ENCODE measurements at places on chromosomes 2 and 18.

DNA sequence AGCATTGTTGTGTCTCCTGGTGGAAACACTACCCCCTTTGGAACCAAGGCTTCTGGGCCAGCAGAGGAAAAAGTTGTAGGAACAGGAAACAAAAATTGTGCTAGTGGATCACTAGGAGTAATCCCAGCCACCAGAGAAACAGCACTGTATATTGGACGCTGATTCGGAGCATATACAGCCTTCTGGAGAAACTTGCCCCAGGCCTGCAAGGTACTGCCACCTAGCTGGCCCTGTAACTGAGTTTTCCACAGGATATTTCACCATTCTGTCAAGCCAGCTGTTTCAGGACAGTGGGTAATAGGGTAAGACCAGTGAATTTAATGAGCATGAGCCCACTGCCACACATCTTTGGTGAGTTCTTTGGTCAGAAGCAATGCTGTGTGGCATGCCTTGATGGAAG is 25.1 kb upstream of the EMILIN2 start:
- DNase-seq, result no peak

DNA sequence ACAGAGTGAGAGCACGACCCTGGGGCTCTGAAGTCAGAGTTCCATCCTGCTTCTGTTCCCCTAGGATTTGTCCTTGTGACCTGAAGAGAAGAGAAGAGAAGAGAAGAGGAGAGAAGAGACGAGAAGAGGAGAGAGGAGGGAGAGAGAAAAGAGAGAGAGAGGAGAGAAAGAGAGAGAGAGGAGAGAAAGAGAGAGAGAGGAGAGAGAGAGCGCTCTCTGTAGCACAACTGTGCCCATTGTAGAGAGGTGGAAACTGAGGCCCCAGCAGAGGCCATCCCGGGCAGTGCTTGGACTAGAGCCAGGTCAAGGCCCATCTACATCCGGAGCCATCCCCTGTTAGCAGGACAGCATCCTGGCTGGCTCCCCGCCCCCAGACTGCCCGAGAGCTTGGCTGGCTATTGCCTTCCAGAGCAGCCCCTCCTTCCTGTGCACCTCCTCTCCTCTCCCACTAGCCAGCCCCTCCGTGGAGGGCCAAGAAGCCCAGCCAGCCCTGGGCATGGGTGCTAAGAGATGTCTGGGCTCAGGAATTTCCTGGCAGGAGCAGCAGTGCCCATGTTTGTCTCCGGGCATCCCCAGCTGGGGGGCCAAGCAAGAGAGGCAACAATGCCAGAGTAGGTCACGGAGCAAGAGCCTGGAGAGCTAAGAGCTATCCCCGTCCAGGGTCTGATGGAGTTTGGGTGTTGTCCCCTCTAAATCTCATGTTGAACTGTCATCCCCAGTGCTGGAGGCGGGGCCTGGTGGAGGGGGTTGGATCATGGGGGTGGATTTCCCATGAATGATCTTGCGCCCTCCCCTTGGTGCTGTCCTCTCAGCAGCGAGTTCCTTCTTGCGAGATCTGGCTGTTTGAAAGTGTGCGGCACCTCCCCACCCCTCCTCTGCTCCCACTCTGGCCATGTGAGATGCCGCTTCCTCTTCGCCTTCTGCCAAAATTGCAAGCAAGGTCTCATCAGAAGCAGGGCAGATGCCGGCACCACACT is 18.2 kb upstream of the GPR55 start:
- peak; percentile 95 for DNase-seq

- DNase-seq, result no peak
Observed at GRCh38 chr2:23924589-23925359, 2.1 kb downstream of the ATAD2B start.

GRCh38 chr2:159275111-159275510 is 11.4 kb downstream of the WDSUB1 start:
- DNase-seq, result no peak

DNA sequence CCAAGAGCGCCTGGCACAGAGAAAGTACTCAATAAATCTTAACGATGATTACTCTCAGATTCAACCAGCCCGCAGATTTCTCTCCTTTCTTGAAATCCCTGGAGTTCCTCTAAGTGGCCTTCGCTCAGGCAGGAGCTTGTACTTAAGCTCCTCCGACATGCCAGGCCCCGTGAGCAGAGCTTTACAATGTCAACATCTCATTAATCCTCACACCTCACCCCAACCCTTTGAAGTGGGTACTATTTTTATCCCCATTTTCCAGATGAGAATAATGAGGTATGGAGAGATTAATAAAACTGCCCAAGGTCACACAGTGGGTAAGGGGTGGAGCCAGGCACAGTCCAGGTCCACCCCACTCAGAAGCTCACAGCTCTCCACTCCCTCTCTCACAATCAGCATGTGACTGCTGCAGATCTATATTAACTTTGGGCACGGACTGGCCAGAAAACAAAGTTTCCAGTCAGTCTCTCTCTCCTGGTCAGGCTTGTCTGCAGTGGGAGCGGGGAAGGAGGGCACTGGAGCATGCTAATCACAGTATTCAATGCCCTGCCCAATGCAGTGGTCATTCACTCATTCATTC is 18.0 kb downstream of the DNMT3A start:
- DNase-seq, result no peak

- peak; percentile 80 for DNase-seq
Observed at GRCh38 chr2:118122594-118123281, 34.5 kb downstream of the INSIG2 start.

- no peak for DNase-seq
Observed at GRCh38 chr2:83168377-83168776, 1290.7 kb downstream of the SUCLG1 start.

DNA sequence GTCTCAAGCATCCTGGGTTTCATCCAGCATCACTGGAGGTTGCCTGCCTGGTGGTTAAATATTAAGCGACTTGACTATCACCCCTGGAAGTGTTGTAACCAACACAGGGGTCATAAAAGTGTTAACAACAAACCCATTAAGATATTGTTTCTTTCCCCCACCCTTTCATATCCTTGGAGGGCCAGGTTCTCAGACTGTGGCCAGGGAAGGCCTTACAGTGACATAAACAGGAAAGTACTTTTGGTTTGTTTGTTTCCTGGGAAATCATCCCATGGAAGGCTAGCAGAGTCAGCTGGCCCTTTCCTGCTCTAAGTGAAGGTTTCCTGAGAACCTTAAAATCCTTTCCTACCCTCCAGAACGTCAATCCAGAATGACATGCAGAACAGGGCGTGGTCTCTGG is 160.9 kb downstream of the CLIP4 start:
- no peak for DNase-seq

DNA sequence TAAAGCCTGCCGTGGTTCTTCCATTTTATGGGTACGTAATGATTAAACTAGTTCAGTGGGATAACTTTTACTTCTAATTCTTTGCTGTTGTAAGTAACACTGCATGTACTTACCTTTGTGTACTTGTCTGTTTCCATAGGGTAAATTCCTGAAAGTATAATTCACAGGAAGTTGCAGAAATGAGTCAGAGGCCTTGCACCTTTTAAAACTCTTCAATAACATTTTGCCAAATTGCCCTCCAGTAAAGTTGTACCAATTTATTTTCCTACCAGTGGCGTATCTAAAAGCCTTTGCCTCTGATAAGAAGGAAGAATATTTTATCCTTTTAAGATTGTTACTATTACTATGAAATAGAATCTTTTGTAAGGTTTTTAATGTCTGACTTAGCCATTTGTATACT is 65.1 kb downstream of the CAB39 start:
- DNase-seq, result no peak

- DNase-seq, result no peak
Observed at GRCh38 chr18:27004056-27004829, 138.7 kb upstream of the AQP4 start.

- DNase-seq, result no peak
Observed at GRCh38 chr2:15042801-15043217, 410.3 kb downstream of the LRATD1 start.

GRCh38 chr18:11046140-11046539 is 103.2 kb downstream of the PIEZO2 start:
- no peak for DNase-seq

GRCh38 chr2:105378276-105378840 is 20.5 kb downstream of the FHL2 start:
- DNase-seq, result no peak

GRCh38 chr2:57821088-57821487 is 225.5 kb upstream of the VRK2 start:
- no peak for DNase-seq

DNA sequence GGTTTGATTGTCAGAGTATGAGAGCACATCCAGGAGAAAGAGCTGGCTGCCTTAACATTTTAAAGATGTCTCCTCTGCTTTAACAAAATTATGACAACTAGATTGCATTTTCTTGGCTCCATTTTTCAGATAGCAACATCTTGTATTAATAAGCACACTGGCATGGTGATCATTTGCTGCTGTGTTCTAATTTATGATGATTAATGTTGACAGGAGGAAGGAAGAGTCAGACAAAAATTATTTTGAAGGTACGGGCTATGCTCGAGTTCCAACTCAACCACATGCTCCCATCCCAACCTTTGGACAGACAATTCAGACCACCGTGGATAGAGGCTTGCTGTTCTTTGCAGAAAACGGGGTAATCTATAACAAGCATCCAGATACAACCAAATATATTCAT is 98.2 kb upstream of the TTC39C start:
- no peak for DNase-seq

DNA sequence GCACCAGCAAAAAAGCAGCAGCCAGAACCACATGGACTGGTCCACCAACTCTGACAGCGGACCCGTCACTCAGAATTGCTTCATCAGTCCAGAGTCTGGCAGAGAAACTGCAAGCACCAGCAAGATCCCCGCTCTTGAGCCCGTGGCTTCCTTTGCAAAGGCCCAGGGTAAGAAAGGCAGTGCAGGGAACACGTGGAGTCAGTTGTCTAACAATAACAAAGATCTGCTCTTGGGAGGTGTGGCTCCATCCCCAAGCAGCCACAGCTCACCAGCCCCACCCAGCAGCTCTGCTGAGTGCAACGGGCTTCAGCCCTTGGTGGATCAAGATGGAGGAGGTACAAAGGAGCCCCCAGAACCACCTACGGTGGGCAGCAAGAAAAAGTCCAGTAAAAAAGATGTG is 269.3 kb downstream of the SETBP1 start:
- no peak for DNase-seq

GRCh38 chr2:232374356-232374755 is 4.2 kb upstream of the ALPP start:
- no peak for DNase-seq

GRCh38 chr2:48174503-48174902 is 268.2 kb upstream of the FBXO11 start:
- DNase-seq, result peak; percentile 76

- no peak for DNase-seq
Observed at GRCh38 chr2:28678944-28679343, 72.7 kb upstream of the PPP1CB start.

DNA sequence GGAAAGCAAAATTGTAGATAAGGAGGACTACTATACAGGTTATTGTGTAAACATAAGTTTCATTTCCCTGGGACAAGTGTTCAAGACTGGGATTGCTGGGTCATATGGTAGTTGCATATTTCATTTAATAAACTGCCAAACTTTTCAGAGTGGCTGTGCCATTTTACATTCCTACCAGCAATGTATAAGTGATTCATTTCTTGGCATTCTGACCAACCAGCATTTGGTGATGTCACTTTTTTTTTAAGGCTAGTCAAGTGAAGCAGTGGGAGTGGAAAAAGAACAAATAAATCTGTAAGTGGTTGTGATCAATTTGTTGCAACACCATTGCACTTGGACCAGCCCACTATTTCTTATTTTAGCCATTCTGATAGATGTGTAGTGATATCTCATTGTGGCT is 5.2 kb upstream of the CHCHD5 start:
- peak; percentile 22 for DNase-seq

DNA sequence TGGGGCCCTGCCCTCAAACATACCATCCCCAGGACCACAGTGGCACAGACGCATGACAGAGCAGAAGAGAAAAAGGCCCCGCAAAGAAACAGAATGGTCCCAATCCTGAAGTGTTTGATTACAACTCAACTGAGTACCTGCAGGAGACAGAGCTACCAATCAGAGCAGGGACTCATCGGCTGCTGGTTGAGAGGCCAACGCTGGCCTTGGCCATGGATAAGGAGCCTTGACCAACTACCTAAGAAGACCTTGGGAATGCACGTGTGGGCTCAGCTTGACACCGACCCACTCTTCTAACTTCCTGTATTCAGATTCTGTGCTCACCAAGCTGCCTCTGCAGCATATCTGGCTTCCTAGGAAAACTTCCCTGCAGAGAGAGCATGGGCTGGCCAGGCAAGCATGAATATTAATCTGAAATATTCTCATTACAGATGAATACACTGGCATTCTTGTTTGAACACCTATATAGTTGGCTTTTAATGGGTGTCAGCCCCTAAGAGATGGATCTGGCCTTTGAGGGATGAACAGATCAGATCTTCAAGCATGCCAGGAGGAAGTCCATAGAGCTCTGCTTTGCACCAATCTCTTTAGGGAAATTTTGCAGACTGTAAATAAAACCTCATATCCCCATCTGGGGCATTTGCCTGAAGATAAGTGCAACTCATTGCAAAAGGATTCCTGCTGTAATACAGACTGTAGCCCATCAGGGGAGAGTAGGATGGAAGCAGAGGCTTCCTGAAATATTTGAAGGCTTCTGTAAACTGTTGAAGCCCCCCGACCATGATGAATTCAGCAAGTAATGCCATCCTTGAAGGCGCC is 135.4 kb downstream of the BCL2 start:
- DNase-seq, result peak; percentile 25

- no peak for DNase-seq
Observed at GRCh38 chr2:46988733-46989481, 73.3 kb upstream of the MCFD2 start.

GRCh38 chr2:159573846-159574606 is 42.3 kb downstream of the BAZ2B start:
- DNase-seq, result peak; percentile 89

DNA sequence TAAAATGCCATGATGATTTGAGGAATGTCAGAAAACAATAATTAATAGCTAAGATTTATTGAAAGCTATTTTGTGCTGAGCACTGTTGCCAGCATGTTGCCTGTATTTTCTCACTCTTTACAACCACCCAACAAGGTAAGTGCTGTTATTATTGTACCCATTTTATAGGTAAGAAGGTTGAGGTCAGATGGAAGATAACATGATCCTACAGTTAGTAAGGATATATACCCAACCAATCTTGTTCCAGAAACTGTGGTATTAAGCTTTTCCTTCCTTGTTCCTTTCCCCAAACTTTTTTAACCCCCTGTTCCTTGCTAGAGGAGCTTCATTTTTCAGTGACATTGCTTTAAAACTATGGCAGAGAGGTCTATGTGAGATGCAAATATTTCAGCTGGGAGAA is 738.0 kb upstream of the ZEB2 start:
- no peak for DNase-seq

DNA sequence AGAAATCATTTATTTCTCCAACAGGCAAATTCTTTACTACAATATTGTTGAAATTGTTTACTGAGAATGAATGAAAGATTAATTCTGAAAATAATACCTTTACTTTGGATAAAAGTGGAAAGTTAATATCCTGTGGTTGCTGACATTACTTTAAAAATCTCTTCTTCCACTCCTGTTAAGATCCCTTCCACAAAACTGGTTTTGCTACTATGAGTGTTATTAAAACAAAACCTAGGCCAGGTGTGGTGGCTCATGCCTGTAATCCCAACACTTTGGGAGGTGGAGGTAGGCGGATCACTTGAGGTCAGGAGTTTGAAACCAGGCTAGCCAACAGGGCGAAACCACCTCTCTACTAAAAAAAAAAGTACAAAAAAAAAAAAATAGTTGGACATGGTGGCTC is 123.9 kb upstream of the CCDC150 start:
- no peak for DNase-seq

GRCh38 chr2:102664471-102664909 is 45.1 kb downstream of the SLC9A2 start:
- DNase-seq, result peak; percentile 24

- no peak for DNase-seq
Observed at GRCh38 chr2:85435220-85435958, 16.9 kb downstream of the SH2D6 start.

GRCh38 chr2:98252038-98252773 is 94.0 kb upstream of the CNGA3 start:
- DNase-seq, result peak; percentile 51

Measured in inflammatory macrophage (primary cell).